ENCODE measurements at places on chromosomes 11 and 22.

GRCh38 chr11:90446207-90446606 is 223.4 kb upstream of the CHORDC1 start:
- DNase-seq, result no peak

DNA sequence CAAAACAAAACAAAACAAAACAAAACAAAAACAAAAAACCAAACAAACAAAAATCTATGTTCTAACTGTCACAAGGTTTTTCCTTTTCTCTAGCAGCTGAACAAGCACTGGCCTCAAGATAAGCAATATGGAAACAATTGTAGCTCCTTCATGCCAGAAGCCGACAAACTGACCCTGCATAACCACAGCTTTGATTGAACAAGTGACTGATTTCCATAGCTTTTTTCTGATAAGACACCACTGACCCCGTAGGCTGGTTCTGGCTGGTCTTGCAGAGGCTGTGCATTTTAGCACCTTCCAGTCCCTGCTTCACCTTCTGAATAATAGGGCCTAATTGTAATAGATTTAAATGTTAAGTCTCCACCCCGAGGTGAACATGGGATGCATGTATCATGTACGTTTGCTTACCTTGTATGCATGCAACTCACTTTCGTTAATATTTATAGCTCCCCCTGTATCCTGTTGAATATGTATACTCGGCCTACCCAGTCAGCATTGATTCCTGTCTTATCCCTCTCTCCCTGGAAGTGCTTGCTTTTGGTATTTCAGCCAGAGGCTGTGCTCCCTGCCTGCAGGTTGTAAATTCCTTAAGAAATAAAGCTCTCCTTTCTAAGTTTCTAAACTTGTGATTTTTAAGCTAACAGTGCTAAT is 49.6 kb downstream of the CNTF start:
- DNase-seq, result no peak

DNA sequence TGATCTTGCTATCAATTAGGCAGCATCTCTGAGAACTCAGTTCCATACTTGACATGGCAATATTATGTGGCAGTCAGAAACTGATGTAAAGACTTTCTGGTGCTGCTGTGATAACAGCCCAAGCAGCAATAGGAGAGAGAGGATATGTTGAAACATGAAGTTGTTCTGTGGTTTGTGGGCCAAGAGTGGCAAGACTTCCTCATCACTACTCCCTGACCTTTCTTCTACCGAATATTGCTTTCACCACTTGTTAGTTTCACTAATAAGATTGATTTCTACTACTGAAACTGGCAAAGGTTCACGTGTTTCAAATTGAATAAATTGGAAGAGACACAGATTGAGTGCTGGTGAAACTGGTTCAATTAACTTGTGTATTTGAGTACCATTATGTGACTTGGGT is 852.6 kb upstream of the RAG2 start:
- no peak for DNase-seq

- DNase-seq, result no peak
Observed at GRCh38 chr11:117222991-117223740, 8.7 kb downstream of the PCSK7 start.

- no peak for DNase-seq
Observed at GRCh38 chr11:63687845-63688244, 6.5 kb downstream of the RTN3 start.

- DNase-seq, result no peak
Observed at GRCh38 chr11:9669954-9670353, 6.1 kb downstream of the SWAP70 start.

DNA sequence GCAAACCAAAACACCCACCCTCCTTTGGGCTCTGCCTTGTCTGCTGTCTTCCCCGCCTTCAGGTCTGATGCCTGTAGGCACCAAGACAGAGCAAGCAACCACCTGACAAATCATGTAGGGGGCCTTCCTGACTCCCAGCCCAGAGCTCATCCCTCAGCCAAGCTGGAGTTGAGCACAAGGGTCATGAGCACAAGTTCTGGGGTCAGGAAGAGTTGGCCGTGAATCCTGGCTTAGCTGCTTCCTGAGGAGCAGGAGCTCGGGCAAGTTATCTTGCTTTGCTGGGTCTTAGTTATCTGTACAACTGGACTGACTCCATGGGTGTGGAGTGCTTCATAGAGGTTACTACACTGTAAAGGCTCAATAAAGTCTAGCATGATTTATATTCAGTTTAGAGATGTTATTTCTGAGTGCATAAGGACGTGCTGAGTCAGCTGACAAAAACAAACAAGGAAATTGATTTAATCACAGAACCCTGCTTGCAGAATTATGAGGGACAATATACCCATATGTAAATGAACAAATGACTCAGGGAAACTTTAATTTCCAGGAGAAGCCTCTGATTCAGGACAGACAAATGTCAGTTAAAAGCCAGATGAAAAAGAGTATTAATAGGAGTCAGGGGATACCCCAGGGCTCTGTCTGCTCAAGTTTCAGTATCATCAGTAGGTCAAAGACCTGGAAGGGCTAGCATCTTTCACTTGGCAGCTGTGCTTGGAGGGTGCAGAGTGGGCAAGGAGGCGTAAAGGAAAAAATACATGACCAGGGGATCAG is 15.0 kb upstream of the APOA1 start:
- no peak for DNase-seq

- no peak for DNase-seq
Observed at GRCh38 chr22:42356533-42356932, 75.7 kb downstream of the NFAM1 start.

GRCh38 chr11:57134284-57134683 is 47.5 kb upstream of the LRRC55 start:
- no peak for DNase-seq

DNA sequence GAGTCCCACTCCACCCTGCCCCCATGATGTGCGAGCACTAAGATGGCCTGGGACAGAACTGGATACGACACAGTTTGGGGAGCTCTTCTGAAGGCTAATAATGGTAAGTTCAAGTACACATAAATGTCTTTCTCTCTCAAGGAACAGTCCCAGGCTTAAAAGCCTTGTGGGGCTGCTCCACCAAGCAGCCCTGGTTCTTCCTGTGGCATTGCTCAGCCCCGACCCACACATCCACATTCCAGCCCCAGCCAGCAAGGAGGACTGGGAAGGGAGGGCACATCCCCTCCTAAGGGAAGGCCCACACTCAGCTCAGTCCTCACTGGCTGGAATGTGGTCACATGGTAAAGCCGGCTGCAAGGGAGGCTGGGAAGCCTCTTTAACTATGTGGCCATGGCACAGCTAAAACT is 13.3 kb upstream of the MB start:
- peak; percentile 31 for DNase-seq

GRCh38 chr22:34992672-34993071 is 73.3 kb upstream of the ISX start:
- DNase-seq, result no peak

GRCh38 chr22:22929381-22930221 is 42.0 kb downstream of the IGLL5 start:
- no peak for DNase-seq

DNA sequence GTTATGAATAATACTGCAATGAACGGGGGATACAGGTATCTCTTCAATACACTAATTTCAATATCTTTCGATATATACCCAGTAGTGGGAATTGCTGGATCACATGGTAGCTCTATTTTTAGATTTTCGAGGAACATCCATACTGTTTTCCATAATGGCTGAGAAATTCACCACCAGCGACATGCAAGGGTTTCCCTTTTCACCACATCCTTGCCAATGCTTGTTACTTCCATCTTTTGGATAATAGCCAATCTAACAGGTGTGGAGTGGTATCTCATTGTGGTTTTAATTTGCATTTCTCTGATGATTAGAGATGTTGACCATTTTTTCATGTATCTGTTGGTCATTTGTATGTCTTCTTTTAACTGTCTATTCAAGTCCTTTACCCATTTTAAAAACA is 5.9 kb downstream of the IL10RA start:
- DNase-seq, result no peak

- no peak for DNase-seq
Observed at GRCh38 chr11:6882751-6883150, 6.3 kb downstream of the OR10A4 start.

DNA sequence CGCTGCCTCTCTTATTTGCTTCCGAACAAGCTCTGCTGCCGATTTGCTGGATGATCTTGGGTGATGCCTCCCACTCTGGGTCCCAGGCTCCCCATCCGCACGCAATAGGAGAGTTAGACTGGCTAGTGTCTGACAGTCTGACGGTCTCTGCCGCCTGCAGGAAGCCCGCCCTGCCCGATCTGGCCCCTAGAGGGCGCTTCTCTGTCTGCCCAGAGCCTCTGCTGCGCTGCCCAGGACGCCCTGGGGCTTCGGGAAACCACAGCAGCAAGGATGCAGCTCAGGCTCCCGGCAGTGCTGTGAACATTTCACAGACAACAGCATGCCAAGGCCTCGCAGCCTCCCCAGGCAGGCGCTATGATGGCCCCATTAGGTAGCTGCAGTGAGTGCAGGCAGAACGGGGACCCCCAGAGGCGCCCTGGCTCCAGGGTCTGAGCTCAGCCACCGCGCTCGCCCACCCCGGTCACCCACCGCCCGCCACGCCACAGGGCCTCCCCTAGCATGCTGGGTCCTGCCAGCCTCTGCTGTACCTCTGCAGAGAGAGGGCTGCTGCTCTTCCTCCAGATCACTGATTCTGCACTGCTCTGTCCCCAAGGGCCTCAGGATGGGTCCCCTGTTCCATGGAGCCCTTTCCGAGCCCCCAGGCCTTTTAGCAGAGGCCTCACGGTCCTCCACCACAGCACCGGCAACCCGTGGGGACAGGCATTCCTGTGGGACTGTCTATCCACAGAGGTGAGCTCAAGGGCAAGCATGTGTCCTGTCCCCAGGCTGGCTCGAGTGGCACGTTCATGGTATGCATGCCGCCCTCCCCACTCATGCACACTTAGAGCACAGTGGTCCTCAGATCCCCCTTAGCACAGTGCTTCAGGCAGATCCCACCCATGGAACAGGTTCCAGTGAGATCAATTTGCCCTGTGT is 4.3 kb upstream of the BAIAP2L2 start:
- DNase-seq, result peak; percentile 97

DNA sequence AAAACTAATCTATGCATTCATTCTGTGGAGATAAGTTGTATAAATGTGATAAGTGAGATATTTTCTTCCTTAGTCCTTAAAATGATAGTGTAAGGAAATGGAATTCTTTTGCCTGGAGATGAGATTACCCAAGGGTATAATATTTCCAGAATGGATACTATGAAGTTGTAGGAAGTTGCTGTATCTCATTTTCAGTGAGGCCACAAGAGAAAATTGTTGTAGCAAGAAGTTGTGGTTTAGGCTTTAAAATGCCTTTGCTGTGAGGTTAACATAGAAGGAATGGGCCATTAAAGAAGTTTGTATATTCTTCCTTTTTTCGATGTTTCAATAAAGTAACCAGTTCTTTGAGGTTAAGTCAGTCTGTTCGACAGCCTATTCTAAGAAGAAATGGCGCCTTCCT is 50.7 kb upstream of the LIN7C start:
- DNase-seq, result no peak

- no peak for DNase-seq
Observed at GRCh38 chr11:61701242-61701886, 21.2 kb downstream of the DAGLA start.

DNA sequence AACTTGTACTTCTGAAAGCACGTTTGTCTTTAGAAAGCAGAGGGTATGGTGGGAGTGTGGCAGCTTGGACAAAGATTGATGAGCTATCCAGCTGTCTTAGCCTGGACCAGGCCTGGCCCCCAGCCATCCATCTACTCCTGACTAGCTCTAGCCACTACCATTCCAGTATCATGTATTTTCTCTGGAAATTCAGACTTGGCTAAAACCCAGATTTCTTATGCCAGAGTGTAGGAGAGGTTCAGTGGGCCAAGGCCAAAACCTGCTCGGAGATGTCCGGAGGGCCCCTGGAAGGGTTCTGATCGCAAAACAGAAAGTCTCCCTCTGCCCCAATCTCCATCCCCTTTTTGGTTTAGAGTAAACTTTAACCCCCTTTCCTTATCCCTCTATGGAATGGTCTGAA is 24.8 kb upstream of the MTCH2 start:
- no peak for DNase-seq

DNA sequence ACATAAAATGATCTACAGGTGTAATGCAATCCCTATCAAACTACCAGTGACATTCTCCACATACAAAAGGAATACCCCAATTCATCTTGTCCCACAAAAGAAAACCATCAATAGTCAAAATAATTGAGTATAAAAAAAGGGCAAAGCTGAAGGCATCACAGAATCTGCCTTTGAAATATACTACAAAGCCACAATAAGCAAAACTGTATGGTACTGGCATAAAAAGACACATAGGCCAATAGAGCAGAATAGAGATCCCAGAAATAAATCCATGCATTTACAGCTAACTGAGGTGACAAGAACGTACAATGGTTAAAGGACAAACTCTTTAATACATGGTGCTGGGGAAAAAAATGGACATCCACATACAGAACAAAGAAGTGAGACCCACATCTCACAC is 31.8 kb downstream of the ZNF195 start:
- DNase-seq, result no peak

GRCh38 chr22:44385781-44386180 is 73.0 kb upstream of the SHISAL1 start:
- DNase-seq, result no peak

DNA sequence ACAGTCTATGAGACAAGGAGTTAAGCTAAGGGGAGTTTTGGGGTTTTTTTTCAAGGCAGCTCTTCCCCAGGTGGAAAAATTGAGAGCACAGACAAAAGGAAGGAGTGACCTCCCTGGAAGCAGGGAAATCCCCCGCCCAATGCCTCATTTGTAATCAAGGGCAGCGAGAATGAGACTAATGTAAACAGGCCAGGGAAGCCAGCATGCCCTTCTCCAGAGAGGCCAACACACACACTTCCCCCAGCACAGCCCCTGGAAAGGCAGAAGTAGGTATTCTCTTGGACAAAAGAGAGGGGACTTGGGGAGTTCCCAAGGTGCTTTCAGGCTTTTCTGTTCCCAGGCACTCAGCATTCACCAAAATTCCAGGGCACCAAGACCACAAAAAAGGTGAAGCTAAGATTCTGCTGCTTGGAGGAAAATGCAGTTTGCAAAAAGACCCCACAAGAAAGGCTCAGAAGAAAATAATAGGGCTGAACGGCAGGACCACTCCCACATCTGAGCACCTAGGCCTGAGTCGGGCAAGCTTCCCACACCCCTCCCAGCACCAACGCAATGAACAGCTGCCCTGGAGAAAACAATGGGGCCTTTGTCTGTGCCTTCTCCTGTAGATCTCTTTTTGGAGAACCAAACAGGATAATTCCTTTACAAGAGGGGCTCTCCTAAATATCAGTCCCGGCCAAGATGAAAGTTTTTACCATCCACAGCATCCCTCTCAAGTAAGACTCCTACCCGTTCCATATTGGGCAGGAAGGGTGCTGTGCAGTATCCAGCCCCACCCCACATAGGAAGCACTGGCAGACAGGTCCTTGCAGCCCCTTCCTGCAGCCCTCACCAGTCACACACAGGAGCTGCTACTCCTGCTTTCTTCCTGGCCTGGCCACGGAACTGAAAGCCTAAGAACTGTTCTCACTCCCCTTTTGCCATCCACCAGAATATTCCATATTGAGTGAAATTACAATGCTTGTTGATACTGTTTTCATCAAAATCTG is 70.7 kb upstream of the AKIP1 start:
- DNase-seq, result no peak

- no peak for DNase-seq
Observed at GRCh38 chr11:130022799-130023198, 20.2 kb upstream of the PRDM10 start.

Data from 8988T (cell line).